Tibial nerve (tissue), 4 donors: ENCODE measurements at places on chromosomes 3 and 15. TPM values are rescaled to one million over a fixed set of nuclear protein-coding genes. Genes with fewer than 3 reads are reported as not detected.

GRCh38 chr15:28943146-28943545 lies 57.4 kb downstream of the APBA2 start:
- DNase-seq: no peak

Gene UNC45A
- total RNA-seq: 47.7 TPM

Gene AGBL1
- 1.2 TPM for total RNA-seq

Gene GPR176
- 18.6 TPM for total RNA-seq

- no peak for DNase-seq
Observed at GRCh38 chr3:185657211-185657610, 71.1 kb downstream of the SENP2 start.

- no peak for DNase-seq
Observed at GRCh38 chr15:20346082-20346805, 195.4 kb downstream of the GOLGA6L6 start.

Gene ABHD6
- total RNA-seq: 29.7 TPM

Gene EFCC1
- total RNA-seq: 2.1 TPM

- DNase-seq: no peak
Observed at GRCh38 chr3:164683489-164683888, 394.8 kb downstream of the SI start.

- no peak for DNase-seq
Observed at GRCh38 chr3:196458063-196458462, 25.8 kb upstream of the UBXN7 start.
